ENCODE measurements at places on chromosomes 6 and 20.

- DNase-seq: peak; percentile 70
Observed at GRCh38 chr20:59525500-59526241, 78.7 kb upstream of the PHACTR3 start.

GRCh38 chr20:33401184-33401920 is at the start of gene CDK5RAP1:
Gene CDK5RAP1 (minus strand): TSS chr20:33401519. CDS start chr20:33397064, 4,455 bp downstream.
- peak; percentile 92 for DNase-seq

GRCh38 chr6:79239536-79240168 is 5.2 kb upstream of the HMGN3 start:
- DNase-seq: no peak

- no peak for DNase-seq
Observed at GRCh38 chr6:4287811-4288244, 152.5 kb upstream of the ECI2 start.
